ENCODE measurements at places on chromosomes 12 and 14. TPM values are rescaled to one million over a fixed set of nuclear protein-coding genes. Genes with fewer than 3 reads are reported as not detected.

DNA sequence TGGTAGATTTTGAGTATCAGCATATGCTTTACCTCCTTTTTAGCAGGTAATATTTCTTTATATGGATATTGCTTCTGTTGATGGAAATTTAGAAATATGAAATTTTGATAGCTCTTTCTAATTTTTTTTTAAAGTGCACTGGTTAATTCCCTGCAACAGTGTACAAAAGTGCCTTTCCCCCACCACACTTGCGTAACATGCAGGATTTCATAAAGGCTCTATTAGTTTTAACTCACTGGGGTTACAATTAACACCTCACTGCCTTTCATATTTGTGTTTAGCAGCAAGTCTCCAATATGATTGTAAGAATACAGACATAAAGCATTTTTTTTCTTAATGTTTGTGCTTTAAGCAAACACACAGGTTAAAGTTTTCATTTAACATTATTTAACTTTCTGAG lies 25.6 kb downstream of the MNAT1 start:
- DNase-seq, result no peak

- DNase-seq, result no peak
These were observed 451.2 kb upstream of the DCN start for GRCh38 chr12:91633734-91634357.

DNA sequence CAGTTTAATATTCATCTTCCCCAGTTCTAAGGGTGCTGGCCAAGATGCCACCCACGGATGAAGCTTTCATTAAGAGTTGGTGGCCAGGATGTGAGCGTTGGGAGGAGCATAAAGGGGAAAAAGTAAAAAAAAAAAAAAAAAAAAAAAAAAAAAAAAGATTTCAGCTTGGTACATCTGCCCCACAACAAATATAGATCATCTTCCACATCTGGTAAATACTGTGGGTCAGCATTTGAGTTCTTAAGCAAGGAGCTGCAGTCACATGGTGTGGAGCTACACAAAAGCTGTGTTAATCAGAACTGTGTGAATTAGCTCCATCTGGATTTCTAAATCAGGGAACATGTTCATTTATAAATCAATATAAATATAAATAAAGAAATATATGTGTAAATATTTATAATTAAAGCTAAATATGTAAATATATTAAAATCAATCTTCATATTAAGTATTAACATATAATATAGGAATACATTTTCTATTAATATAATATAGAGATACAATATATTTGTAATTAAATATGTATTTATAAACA lies 262.3 kb downstream of the NUAK1 start:
- DNase-seq, result no peak

DNA sequence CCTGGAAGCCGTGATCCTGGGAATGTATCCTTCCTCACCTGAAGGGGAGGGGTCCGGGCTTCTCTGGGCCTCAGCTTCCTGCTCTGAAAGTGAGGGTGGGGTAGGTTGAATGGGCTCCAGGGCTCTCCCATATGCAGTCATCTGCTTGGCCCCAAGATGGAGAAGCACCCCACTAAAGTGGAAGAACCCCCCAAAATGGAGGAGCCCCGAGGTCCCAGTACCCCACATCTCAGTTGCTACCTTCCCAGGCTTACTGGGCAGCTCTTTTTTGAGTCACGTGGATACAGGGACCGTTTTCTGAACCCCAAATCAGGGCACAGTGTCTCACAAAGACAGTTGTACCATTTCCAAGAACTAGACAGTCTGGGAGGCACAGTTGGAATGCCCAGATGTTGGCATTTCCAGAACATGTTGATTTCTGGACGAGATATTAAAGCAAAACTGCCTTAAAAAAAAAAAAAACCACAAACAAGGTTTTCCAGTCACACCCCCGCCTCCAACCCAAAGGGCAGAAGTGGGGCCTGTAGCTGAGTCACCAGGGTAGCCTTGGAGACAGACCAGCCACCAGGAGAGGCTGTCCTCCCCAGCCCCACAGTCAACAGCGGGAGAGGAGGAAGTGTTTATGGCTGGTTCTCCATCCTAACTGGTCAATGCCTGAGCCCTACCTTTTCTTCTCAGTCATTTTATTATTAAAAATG lies 12.1 kb downstream of the VASH1 start:
- DNase-seq, result peak; percentile 68

GRCh38 chr14:54845641-54846040 lies 57.0 kb downstream of the GCH1 start:
- DNase-seq, result no peak

DNA sequence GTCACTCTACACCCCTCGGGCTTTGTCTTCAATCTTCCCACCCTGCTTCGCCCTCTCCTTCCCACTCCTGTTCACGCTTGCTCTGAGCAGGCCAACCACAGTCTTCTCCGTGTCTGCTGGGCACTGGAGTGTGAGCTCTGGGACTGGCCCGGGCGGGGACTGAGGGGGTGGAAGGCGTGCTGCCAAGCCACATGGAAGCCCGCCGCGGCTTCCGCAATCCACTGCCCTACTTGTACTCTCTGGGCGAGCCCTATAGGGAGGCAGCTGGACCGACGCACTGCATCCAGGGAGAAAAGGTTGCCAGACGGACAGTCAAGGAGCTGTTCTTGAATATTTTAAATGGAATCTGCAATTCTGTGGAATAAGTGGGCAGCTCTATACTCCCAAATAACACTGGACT lies 24.8 kb downstream of the GOLGA3 start:
- peak; percentile 64 for DNase-seq

DNA sequence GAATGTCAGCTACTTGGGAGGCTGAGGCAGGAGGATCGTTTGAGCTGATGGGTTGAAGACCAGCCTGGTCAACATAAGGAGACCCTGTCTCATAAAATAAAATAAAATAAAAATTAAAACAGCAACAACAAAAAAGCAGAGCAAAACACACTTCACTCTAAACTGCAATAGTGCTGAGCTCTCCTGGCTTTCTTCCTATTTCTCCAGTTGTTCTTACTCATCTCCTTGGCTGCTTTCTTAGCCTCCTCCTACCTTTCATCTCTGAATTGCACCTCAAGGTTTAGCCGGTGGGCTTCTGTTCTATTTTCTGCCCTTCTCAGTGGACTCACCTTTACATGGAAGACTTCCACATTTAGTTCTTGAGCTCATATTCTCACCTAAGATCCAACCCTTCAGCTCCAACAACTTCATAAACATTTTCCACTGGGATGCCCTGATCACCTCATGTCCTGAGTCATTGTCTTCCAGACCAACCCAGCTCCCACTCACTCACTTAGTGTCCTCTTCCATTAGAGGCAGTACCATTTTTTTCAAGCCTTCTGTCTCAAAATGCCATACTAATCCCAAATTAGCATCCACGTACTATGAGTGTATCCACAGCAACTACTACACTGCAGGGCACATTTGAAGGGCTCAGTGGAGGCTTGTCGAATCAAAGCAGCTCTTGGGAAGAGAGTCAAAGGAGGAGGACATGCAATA lies 41.2 kb upstream of the TMED10 start:
- no peak for DNase-seq

- DNase-seq, result peak; percentile 72
These were observed 42.4 kb downstream of the NUAK1 start for GRCh38 chr12:106096376-106096775.

GRCh38 chr12:3871356-3871755 lies 1.8 kb downstream of the PARP11 start:
- DNase-seq, result no peak

The PDE3A gene
- 0.53 TPM for polyA plus RNA-seq

The RIN3 gene
- 1.2 TPM for polyA plus RNA-seq

The ENDOU gene
- 0.25 TPM for polyA plus RNA-seq

The PLD4 gene
- polyA plus RNA-seq, result not detected
